Colonic mucosa (tissue), 4 donors: ENCODE measurements at places on chromosomes 5 and 9. TPM values are rescaled to one million over a fixed set of nuclear protein-coding genes. Genes with fewer than 3 reads are reported as not detected.

Gene RAB3C
- 1.2 TPM for total RNA-seq

- no peak for DNase-seq
- no peak overlapping the region for H3K27ac ChIP-seq
- H3K36me3 ChIP-seq = no peaks in the 10 kb centered on the region
These were observed 28.8 kb downstream of the SKP2 start for GRCh38 chr5:36180556-36181350.

GRCh38 chr5:139833525-139833924 is 37.9 kb downstream of the PSD2 start:
- H3K4me1 ChIP-seq = no peaks in the 10 kb centered on the region
- no peaks in the 10 kb centered on the region for H3K27me3 ChIP-seq
- no peak for DNase-seq
- H3K4me3 ChIP-seq = no peak overlapping the region
- H3K36me3 ChIP-seq = no peaks in the 10 kb centered on the region

GRCh38 chr5:131685516-131686171 is 50.6 kb upstream of the RAPGEF6 start:
- no peaks in the 10 kb centered on the region for H3K27me3 ChIP-seq
- no peak for DNase-seq
- H3K27ac ChIP-seq = no peak overlapping the region
- H3K4me1 ChIP-seq = no peaks in the 10 kb centered on the region
- H3K4me3 ChIP-seq = no peak overlapping the region
- no peaks in the 10 kb centered on the region for H3K36me3 ChIP-seq

Gene PCDHAC2
- total RNA-seq = 0.05 TPM

DNA sequence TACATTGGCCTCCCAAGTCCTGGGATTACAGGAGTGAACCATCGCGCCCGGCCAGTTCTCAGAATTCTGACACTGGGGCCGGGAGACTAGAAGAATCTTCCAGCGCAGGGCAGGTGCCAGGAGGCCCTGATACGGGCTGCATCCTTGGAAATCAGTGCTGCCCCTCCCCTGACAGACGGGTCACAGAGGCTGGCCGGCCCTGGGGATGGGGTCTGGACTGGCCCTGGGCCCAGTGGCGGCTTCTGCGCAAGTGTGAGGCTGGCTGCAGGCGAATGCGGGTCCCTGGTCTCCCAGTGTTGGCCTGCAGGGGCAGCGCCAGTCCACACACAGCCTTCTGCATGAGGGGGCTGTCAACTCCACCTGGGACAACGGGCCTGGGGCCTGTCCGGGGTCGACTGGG is 831 bp upstream of the TBC1D9B start:
- no peak overlapping the region for H3K4me3 ChIP-seq
- peaks cover 9% of the 10 kb centered on the region for H3K4me1 ChIP-seq
- H3K36me3 ChIP-seq = no peaks in the 10 kb centered on the region
- no peak for DNase-seq
- peak overlapping the region; percentile 40 for H3K27ac ChIP-seq

- H3K27me3 ChIP-seq = no peaks in the 10 kb centered on the region
- DNase-seq = no peak
- no peaks in the 10 kb centered on the region for H3K36me3 ChIP-seq
- H3K4me1 ChIP-seq = no peaks in the 10 kb centered on the region
These were observed 148.5 kb downstream of the EPB41L4A start for GRCh38 chr5:112270299-112271293.

DNA sequence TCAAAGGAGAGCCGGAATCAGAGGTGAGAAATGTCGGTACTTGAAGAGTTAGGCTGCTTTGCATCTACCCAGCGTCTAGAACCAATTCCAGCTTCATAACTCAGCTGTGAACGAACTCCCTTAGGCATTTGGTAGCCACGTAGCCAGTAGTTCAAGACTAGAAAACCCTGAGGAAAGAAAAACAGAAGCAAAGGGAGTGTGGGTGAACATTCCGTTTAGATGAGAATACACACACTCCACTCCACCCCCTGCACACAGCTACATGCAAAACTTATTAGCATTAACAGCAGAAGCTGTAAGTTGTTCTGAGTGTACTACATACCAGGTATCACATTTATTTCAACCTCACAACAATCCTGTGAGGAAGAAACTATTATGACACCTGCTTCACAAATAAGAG is 78.3 kb downstream of the SMIM23 start:
- H3K36me3 ChIP-seq = no peaks in the 10 kb centered on the region
- H3K4me1 ChIP-seq = no peaks in the 10 kb centered on the region
- no peak overlapping the region for H3K27ac ChIP-seq
- no peaks in the 10 kb centered on the region for H3K27me3 ChIP-seq
- H3K4me3 ChIP-seq = no peak overlapping the region

GRCh38 chr9:4086119-4087090 is 213.5 kb downstream of the GLIS3 start:
- H3K4me1 ChIP-seq = peaks cover 3% of the 10 kb centered on the region
- no peak overlapping the region for H3K27ac ChIP-seq
- H3K36me3 ChIP-seq = no peaks in the 10 kb centered on the region
- no peak for DNase-seq

DNA sequence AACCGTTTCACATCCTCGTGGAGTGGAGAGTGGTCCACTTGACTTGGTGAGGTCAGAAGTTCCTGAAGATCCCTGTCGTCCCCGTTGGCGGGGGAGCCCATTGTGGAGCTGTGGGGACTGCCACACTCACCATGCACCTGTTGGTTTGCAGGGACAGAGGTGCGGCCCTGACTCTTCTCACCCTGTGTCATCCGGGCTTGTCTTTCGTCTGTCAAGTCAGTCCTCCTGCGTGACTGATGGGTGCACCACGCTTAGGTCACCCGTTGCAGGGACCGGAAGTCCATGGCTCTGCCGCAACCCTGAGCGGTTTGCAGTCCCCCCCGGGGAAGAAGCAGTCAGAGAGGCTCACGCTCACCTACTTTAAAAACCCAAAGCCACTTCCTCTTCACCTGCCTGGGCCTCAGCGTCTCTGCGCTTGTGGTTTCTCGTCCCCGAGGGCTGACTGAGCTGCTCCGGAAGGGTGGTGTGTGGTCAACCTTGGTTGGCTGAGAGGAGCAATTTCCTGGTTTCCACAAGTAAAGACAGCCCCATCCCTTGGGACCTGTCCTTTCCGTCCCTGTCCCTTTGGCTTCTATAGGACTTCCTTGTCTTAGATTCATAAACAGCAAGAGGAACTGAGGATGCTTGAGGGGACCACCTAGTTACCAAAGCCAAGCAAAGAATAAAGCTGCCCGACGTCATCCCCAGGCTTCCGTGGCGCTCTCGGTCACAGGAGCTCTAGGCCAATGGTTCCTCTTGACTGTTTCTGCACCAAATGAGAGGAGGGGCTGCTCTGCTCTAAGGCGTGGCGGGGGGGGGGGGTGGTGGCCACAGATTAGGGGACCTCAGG is 53.2 kb downstream of the USP20 start:
- DNase-seq = peak; percentile 51
- H3K27me3 ChIP-seq = no peaks in the 10 kb centered on the region
- peaks cover 11% of the 10 kb centered on the region for H3K4me1 ChIP-seq

GRCh38 chr9:136508729-136509500 is 26.1 kb upstream of the SEC16A start:
- DNase-seq = no peak
- no peak overlapping the region for H3K27ac ChIP-seq
- H3K36me3 ChIP-seq = peaks cover 58% of the 10 kb centered on the region
- no peaks in the 10 kb centered on the region for H3K4me1 ChIP-seq
- H3K4me3 ChIP-seq = no peak overlapping the region
- no peaks in the 10 kb centered on the region for H3K27me3 ChIP-seq

DNA sequence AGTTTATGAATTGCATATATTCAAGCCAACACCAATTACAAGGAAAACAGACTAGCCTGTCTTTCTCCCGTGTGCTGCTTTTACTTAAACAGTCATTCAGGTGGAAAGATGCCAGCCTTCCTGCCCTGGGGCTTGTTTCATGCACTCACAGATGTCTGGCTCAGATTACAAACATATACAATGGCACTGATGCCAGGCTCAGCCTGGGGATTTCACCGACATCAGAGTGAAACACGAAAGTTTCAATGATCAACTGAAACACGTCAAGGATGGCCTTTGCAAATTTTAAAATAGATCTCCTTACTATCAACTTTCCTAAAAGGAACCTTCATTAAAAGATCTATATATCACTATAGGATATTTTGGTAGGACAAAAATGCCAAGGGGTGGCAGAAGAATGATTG is 1576.5 kb downstream of the EFNA5 start:
- H3K4me1 ChIP-seq = no peaks in the 10 kb centered on the region
- H3K27ac ChIP-seq = no peak overlapping the region
- no peaks in the 10 kb centered on the region for H3K36me3 ChIP-seq
- no peaks in the 10 kb centered on the region for H3K27me3 ChIP-seq
- no peak overlapping the region for H3K4me3 ChIP-seq
- no peak for DNase-seq

Gene KLF9
- total RNA-seq = 13.5 TPM

Gene ZNF366
- total RNA-seq = 0.45 TPM

DNA sequence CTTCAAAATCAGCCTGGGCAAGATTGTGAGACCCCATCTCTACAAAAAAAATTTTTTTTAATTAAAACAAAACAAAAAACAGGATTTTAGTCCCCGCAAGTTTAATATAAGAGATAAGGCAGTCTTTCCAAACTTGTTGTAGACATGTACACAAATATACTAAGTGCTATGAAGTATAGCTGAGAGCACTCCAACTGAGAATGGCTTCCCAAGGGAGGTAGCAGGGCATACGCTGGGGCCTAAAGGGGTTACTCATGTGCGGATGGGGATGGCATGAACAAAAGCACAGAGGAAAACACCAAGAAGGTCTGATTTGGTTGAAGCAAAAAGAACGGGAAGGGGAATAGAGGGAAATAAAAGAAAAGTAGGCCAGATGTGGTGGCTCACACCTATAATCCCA is 21.1 kb downstream of the SAR1B start:
- DNase-seq = peak; percentile 2
- no peaks in the 10 kb centered on the region for H3K27me3 ChIP-seq
- H3K36me3 ChIP-seq = peaks cover 5% of the 10 kb centered on the region
- H3K27ac ChIP-seq = no peak overlapping the region
- no peak overlapping the region for H3K4me3 ChIP-seq
- H3K4me1 ChIP-seq = no peaks in the 10 kb centered on the region

- no peak overlapping the region for H3K4me3 ChIP-seq
- no peak for DNase-seq
- H3K27me3 ChIP-seq = no peaks in the 10 kb centered on the region
- H3K27ac ChIP-seq = no peak overlapping the region
- H3K36me3 ChIP-seq = no peaks in the 10 kb centered on the region
These were observed 371.4 kb downstream of the NTRK2 start for GRCh38 chr9:85040821-85041465.

DNA sequence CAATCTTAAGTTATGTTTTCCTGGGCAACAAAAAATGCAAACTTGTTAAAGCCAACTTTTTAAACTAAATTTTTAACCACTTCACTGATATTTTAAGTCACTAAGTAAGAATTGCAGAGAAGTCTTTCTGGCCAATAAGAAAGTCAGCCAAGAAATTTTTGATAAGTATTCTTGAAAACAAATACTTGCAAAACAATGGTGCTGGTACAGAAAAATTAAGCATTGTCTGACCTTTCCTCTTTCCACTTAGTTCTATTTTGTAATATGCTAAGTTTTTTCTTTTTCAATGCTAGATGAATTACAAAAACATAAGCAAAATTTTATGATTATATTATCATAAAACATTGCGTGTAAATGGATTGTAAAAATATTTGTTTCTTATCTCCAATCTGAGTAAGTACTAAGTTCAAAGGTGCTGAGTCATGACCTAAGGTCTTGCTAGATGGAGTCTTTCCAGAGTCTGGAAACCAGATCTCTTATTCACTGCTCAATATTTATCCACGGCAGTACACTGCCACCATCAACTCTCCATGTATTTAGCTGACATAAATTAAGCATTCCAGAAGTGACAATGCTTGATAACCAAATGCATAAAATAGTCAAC is 139.7 kb downstream of the MEF2C start:
- no peaks in the 10 kb centered on the region for H3K4me1 ChIP-seq
- H3K4me3 ChIP-seq = no peak overlapping the region
- no peaks in the 10 kb centered on the region for H3K36me3 ChIP-seq
- H3K27ac ChIP-seq = no peak overlapping the region
- DNase-seq = no peak
- H3K27me3 ChIP-seq = no peaks in the 10 kb centered on the region

Gene DBN1
- 18.8 TPM for total RNA-seq

- peak overlapping the region; percentile 78 for H3K27ac ChIP-seq
- H3K4me3 ChIP-seq = no peak overlapping the region
- peaks cover 7% of the 10 kb centered on the region for H3K4me1 ChIP-seq
These were observed 9.6 kb downstream of the LRRC8A start for GRCh38 chr9:128891321-128892220.

DNA sequence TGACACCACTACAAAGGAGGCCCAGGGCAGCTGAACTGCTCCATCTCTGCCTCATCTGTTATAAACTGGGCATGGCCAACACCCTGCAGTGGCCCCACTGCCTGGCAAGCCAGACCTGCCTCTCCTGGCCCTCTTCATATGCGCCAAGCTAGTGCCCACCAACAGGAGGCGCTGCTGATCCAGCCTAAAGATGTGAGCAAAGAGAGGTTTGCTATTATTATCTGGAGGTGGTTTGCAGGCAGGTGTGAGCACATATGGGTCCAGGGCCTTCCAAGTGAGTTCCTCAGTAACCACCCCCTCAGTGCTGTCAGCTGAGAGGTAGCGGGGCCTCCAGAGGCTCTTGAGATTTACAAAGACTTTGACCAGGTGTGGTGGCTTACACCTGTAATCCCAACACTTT is 232.2 kb downstream of the SYK start:
- no peaks in the 10 kb centered on the region for H3K36me3 ChIP-seq
- no peak overlapping the region for H3K27ac ChIP-seq
- no peak overlapping the region for H3K4me3 ChIP-seq
- peaks cover 7% of the 10 kb centered on the region for H3K4me1 ChIP-seq

Gene DND1
- total RNA-seq = 0.89 TPM

DNA sequence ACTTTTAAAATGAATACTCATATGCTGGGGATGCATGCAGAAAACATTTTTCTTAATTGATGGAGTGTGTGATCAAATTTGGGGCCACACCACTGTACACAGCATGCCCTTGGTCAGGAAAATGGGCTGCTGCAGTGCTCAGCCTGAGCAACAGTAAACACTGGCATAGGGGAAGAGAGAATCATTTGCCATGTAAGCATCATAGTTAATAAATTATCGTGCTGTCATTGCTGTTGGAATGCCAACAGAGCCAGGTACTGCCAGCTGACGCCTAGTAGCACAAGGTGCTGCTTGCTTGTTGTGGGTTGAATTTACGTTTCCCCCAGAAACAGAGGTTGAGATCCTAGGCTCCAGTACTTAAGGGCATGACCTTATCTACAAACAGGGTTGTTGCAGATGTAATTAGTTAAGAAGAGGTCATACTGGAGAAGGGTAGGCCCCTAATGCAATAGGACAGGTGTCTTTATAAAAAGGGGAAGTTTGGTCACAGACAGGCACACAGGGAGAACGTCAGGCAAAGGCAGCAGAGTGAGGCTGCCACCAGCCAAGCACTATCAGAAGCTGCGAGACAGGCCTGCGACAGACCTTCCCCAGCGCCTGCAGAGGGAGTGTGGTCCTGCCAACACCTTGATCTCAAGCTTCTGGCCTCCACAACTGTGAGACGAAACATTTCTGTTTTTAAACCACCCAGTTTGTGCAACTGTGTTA is 25.3 kb downstream of the DAP start:
- no peak overlapping the region for H3K27ac ChIP-seq
- DNase-seq = no peak
- H3K4me3 ChIP-seq = no peak overlapping the region
- H3K27me3 ChIP-seq = no peaks in the 10 kb centered on the region
- peaks cover 3% of the 10 kb centered on the region for H3K36me3 ChIP-seq
- H3K4me1 ChIP-seq = no peaks in the 10 kb centered on the region

- no peak overlapping the region for H3K4me3 ChIP-seq
- no peaks in the 10 kb centered on the region for H3K36me3 ChIP-seq
- no peak overlapping the region for H3K27ac ChIP-seq
These were observed 131.1 kb upstream of the NR4A3 start for GRCh38 chr9:99690573-99690972.

Gene DDX4
- not detected for total RNA-seq

- H3K4me3 ChIP-seq = no peak overlapping the region
- H3K36me3 ChIP-seq = no peaks in the 10 kb centered on the region
- no peaks in the 10 kb centered on the region for H3K4me1 ChIP-seq
- no peak for DNase-seq
These were observed 93.2 kb downstream of the MRPL36 start for GRCh38 chr5:1706428-1706827.
